ENCODE measurements at places on chromosomes 13 and 19.
A peak's percentile ranks its signal among the peaks of the same experiment; 100 is the strongest.

- no peak for DNase-seq
These were observed 160.8 kb upstream of the SERP2 start for GRCh38 chr13:44212633-44213396.

DNA sequence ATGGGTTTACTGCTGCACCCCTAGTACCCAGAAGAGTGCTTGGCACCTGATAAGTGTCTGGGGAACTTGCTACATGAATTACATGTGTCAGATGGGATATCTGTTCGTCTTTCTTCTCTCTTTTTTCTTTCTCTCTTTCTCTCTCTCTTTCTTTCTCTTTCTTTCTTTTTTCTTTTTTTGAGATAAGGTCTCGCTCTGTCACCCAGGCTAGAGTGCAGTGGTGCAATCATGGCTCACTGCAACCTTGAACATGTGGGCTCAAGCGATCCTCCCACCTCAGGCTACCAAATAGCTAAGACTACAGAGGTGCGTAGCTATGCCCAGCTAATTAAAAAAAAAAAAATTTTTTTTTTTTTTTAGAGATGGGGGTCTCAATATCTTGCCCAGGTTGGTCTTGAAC lies 6.1 kb downstream of the CADM4 start:
- DNase-seq = no peak

GRCh38 chr13:101149735-101150384 lies 266.4 kb downstream of the NALCN start:
- DNase-seq = peak; percentile 20

GRCh38 chr13:84208246-84208910 lies 326.1 kb upstream of the SLITRK1 start:
- no peak for DNase-seq

GRCh38 chr13:37381502-37381901 lies 217.1 kb downstream of the POSTN start:
- DNase-seq = no peak

DNA sequence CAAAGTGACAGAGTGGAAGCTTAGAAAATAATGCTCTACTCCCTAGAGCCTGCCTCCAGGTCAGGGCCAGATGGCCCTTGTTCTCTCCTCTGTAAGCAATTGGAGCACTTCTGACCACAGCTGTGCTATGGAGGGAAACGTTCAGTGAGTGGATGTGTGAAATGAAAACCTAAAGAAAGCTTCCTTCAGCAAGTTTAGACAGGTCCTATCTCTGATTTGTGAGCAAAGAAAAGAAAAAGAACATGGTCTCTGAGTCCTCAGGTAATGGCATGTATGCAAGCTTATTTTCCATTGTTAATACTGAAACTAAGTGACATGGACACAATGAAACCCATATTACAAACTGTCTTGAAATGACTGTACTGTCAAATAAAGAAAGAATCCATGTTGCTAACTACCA lies 1486.8 kb downstream of the EFNB2 start:
- no peak for DNase-seq

DNA sequence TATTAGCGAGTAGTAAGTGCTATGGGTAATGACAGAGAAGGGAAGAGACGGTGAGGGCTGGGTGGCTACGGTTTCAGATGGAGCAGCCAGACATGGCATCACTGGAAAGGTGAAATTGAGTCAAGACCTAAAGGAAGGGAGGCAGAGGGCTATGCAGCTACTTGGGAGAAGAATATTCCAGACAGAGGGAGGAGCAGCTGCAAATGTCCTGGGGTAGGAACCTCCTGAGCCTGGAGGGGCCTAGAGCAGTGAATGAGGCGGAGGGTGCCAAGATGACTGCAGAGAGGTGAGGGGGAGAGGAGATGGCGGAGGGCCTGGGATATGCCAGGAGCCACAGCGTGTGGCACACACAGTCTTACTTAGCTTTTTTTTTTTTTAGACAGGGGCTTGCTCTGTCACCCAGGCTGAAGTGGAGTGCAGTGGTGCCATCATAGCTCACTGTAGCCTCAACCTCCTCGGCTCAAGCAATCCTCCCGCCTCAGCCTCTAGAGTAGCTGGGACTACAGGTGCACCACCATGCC lies 21.1 kb downstream of the PLEKHF1 start:
- no peak for DNase-seq

GRCh38 chr19:23436318-23436717 lies 41.0 kb upstream of the ZNF91 start:
- no peak for DNase-seq

GRCh38 chr19:45640849-45641273 lies 1.7 kb upstream of the EML2 start:
- DNase-seq = no peak

DNA sequence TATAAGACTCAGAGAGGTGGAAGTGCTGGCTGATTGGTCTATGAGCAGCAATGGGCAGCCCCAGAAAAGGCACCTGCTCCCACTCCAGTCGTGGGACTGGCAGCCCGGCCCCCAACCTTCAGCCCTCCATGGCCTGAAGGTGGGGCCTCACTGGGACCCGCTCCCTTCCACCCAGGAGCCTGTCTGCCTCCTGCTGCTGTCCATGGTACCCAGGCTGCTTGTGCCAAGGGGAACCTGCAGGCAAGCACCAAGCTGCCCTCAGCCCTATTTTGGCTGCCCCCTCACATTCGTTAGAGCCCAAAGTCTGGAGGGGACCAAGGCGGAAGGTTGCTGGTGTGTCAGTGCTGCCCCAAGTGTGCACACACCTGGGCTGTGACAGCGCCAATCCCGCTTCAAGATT lies 2304.9 kb downstream of the PCDH9 start:
- no peak for DNase-seq

- peak; percentile 3 for DNase-seq
These were observed 92.1 kb downstream of the USP12 start for GRCh38 chr13:27079421-27079958.

DNA sequence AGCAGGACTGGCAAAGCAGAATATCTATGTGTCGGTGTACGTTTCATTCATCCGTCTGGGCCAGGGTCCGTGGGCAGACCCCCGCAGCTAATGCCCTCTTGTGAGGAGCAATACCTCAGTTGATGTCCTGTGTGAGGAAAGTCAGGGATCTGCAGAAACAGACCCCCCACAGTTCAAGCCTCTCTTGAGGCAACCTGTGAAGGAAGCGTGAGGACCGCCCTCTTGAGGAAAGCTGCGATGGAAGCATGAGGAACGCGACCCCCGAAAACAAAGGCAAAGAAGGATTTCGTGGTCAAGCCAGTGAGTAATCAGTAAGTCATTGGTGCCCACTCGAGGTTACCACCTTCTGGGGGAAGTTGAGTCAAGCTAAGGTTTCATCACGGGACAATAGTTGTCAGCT lies 20.9 kb upstream of the ZNF83 start:
- no peak for DNase-seq

- DNase-seq = no peak
These were observed 46.3 kb downstream of the SIPA1L3 start for GRCh38 chr19:37953171-37953917.

DNA sequence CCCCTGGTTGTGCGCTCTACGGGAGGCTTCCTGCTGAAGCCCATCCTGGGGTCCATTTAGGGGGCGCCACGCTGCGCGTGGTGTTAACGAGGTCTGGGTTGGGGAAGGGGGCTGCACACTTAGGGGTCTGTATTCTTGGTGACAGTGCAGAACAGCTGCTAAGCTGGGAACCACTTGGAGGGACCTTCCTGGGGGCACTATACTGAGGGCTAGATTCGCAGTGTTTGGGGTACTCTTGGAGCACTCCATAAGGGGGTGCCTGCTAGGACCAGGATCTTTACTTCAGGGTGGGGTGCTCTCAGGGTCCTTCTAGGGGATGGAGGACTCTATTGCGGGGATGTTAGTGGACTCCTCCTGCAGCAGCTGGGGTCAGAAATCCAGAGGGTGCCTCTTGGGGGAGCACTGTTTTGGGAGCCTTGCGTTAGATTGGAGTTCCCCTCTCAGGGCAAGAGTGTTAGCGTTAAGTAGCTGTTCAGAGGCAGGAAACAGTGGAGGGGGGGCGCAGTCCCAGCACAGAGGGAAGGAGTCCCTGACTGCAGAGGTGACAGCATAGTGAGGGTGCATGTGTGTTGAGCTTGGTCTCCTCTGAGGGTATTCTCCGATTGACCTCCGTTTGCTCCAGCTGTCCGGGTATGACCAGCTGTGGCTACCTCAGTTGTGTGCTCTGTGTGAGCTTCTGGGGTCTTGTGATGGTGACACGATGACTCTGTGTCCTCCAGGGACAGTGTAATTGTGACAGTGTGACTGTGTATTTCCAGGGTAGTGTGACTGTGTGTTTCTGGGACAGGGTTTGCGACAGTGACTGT lies 1.1 kb downstream of the PDE4A start:
- no peak for DNase-seq

- DNase-seq = peak; percentile 79
These were observed 12.1 kb upstream of the CEACAM8 start for GRCh38 chr19:42606660-42607351.

DNA sequence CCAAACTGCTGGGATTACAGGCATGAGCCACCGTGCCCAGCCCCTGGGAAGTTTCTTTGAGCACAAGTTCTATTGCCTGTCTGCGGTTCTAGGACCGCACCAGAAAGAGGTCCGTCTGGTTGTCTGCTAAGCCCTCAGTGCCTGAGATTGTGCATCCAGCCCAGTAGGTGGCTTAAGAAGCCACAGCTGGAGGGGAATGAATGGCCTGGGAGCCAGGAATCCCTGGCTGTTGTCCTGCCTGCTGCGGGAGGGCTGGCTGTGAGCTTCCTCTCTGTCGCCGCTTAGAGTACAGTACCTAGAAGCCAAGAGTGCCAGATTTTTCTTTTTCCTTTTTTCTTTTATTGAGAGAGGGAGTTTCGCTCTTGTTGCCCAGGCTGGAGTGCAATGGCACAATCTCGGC lies 4.2 kb upstream of the TYK2 start:
- no peak for DNase-seq

DNA sequence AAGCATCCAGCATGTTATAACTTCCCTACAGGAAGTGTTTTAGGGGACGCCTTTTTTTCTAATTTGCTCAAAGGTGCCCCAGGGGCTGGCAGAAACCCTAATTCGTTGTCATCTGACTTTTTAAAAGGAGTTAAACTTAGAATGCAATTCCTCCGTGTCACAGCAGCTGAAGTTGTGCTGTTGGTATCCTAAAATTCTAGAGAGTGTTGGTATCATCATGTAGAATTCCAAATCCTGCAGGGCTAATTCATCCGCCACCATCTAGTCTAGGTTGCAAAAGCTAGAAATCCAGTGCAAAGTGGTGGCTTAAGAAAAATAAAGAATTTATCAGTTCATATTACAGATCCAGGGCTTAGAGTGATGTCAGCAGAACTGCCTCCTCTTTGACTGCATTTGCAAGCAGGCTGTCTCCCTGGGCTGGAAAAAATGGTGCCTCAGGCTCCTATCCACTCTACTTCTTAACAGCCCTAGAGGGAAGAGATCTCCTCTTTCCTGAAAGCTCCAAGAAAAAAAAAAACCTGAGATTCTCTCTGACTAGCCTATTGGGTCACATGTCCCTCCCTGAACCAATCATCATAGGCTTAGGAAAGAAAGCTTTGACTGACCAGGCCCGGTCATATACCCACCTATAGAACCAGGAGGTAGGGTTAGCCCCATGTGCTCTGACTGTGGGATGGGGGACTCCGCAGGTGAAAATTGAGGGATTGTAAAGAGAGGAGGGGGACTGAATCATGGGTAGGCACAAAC lies 73.0 kb downstream of the MAP4K1 start:
- DNase-seq = no peak

DNA sequence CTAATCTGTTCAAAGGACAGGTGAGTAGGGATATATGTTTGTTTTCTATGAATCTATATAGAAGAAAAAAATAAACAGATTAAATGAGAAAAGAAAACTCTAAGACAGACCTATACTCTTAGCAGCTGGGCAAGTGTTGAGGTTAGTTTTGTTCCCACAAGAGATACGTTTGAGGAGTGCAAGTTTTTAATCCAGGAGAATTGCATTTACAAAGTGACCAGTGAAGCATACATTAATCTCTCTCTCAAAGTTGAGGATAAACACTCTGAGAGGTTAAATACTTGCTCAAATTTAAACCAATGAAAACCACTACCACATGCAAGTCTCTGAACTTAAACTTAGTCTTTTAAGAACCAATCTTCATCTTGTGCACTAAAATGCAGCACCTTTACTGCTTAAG lies 930.5 kb upstream of the MIR17HG start:
- no peak for DNase-seq

DNA sequence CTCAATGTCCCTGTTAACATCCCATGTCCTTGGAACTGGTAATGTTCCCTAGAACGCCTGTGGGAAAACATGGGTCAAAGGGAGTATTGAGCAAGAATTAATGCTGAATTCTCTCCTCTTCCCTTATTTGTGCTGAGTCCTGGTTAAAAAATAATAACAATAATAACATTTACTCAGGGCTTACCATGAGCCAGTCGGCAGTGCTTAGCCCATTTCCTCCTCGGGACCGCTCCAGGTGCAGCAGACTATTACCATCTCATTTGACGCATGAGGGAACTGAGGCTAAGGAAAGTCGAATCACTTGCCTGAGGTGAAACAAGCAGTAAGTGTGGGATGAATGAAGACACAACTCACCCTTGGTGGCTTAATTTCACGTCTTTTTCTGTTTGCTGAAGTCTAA lies 33.6 kb upstream of the SLC15A1 start:
- DNase-seq = no peak

GRCh38 chr19:11479898-11480714 lies 740 bp downstream of the ELAVL3 start:
- DNase-seq = no peak

- DNase-seq = no peak
These were observed 106.4 kb upstream of the UBL3 start for GRCh38 chr13:29956853-29957252.

GRCh38 chr13:50244355-50244712 lies 229.1 kb downstream of the KCNRG start:
- DNase-seq = no peak

DNA sequence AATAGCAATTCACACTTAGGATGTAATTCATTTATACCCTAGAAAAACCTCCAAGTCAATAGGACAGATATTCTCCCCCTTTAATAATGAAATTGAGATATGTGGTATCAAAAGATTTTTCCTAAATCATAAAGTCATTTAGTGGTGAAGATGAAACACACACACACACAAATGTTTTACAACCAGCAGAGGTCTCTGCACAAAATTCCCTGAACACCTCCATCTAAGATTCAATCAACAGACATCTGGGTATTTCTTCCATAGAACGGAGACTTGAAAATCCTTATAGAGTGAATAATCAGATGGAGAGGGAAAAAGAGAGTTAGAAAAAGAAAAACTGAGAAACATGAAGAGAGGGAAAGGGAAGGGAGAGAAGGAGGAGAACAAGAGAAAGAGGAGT lies 52.8 kb downstream of the MYCBP2 start:
- DNase-seq = no peak

GRCh38 chr19:17441241-17442021 lies 7.0 kb downstream of the TMEM221 start:
- no peak for DNase-seq

Measured in HTR-8/SVneo (cell line).